ENCODE measurements at places on chromosomes 4 and X.

- DNase-seq = no peak
These were observed 53.4 kb downstream of the LDB2 start for GRCh38 chr4:16844816-16845586.

DNA sequence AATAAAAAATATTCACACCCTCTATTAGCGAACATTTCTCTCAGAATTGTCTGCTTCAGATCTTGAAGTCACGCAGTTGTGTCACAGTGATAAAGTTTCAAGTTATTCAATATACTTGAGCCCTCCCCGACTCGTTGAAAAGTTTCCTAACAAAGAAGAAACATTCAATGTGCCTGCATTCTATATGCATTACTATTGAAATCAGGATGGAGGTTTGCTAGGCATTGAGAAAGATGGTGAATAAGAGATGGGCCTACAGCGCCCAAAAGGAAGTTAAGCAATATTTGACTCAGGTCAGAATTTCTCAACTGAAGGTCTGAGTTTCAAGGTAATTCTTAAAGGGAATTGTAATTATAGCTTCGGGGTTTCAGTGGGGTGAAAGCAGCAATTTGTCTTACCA lies 6.1 kb downstream of the TCEANC start:
- no peak for DNase-seq

DNA sequence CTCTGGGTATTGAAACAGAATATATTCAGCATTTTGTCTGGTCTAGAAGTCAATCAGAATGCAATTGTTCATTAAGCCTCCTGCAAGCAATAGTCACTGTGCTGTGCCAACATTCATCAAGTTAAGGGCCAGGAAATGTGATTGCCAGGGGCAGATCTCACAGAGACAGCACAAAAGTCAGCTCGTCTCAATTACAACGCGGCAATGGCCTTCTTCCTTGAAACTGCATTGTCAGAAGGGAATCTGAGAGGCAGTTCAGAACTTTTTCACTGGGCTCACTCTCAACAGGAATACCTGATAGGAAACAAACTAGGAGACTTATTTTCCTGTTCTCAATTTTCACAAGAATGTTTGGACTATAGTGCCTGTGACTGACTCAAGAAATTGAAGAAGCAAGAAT lies 131.1 kb upstream of the NR3C2 start:
- DNase-seq = no peak

GRCh38 chr4:61312526-61312925 lies 112.4 kb downstream of the ADGRL3 start:
- no peak for DNase-seq

DNA sequence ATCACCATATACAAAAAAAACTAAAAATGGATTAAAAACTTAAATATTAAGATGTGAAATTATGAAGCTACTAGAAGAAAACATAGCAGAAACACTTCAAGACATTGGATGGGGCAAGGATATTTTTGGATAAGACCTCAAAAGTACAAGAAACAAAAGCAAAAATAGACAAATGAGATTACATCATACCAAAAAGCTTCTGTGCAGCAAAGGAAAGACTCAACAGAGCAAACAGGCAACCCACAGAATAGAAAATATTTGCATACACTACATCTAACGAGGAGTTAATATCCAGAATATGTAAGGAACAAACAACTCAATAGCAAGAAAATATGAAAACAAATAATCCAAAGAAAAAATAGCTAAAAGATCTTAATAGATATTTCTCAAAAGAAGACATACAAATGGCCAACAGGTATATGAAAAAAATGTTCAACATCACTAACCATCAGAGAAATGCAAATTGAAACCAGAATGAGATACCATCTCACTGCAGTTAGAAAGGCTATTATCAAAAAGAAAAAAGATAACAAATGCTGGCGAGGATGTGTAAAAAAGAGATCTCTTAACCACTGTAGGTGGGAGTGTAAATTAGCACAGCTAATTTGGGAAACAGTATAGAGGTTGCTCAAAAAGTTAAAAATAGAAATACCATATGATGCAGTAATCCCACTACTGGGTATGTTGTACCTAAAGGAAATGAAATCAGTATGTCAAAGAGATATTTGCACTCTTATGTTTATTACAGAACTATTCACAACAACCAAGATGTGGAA lies 17.8 kb upstream of the LRCH2 start:
- no peak for DNase-seq

DNA sequence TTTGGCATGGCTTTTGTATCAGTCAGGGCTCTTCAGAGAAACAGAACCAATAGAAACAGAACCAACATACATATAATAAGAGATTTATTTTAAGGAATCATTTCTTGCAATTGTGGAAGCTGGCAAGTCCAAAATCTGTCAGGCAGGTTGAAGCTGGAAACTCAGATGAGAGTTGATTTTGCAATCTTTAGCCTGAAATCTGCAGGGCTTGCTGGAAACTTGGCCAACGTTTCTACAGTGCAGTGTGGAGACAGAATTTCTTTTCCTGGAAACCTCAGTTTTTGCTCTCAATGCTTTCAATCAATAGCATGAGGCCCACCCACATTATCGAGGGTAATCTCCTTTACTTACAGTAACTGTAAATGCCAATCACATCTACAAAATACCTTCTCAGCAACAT lies 45.4 kb downstream of the COMMD8 start:
- DNase-seq = no peak

DNA sequence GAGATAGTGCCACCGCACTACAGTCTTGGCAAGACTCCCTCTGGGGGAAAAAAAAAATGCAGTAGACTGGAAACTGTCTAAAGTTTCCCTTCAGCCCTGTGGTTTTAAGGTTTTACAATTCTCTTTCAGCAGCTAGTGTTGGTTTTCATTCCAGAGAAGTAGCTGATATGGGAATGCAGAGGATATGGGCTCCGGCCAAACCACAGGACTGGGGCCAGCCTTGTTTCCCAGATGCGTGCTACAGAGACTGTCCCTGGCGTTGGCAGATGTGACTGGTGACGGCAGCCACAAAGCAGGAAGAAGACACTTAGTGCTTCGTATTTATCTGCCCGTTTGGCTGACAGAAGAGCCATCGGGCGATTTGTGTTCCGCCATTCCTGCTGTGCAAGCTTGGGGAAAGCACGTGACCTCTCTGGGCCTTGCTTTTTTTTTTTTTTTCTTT lies 43.2 kb downstream of the ZBTB49 start:
- no peak for DNase-seq

GRCh38 chr4:123821861-123822260 lies 425.3 kb downstream of the SPRY1 start:
- DNase-seq = no peak

Data from SK-N-DZ (cell line).